ENCODE measurements at places on chromosomes 13 and 19.

GRCh38 chr19:7516333-7516732, 430 bp downstream of the ZNF358 start:
- DNase-seq: no peak

DNA sequence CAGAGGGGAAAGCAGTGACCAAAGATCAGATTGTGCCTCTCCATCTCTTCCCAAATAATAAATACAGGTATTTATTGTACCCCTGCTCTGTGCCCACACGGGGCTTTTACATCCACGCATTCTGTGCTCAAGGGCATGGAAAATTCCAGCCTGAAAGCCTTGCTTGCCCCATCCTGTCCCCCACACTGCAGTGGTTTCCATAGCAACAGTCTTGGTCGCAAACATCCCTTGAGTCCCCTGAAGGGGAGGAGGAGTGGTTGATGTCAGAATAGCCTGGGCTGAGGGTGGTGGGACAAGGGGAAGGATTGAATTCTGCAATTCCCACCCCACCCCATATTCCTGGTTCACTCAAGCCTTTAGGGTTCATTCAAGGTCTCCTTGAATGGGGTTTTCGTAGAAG, 41.0 kb upstream of the USP29 start:
- no peak for DNase-seq

DNA sequence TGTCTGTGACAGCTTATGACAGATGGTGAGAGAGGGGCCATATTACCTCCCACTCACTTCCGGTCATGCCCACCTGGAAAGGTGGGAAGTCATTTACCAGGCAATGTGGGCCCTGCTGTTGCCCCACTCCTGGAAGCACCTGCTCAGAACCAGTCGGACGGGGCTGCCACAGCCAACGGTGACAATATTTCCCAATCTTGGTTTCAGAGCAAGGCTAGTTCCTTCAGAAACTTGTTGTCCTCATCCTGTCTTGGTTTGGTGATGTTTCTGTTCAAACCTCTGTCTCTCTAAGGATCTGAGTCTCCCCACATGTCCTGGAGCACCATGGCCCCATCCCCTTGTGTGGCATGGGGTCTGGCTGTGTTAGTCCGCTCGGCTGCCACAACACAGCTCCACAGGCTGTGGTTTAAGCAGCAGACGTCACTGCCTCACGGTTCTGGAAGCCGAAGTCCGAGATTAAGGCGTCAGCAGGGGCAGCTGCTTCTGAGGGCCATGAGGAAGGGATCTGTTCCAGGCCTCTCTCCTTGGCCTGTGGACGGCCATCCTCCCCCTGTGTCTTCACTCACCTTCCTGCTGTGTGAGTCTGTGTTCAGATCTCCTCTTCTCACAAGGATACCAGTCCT, 31.5 kb upstream of the SLC15A1 start:
- no peak for DNase-seq

DNA sequence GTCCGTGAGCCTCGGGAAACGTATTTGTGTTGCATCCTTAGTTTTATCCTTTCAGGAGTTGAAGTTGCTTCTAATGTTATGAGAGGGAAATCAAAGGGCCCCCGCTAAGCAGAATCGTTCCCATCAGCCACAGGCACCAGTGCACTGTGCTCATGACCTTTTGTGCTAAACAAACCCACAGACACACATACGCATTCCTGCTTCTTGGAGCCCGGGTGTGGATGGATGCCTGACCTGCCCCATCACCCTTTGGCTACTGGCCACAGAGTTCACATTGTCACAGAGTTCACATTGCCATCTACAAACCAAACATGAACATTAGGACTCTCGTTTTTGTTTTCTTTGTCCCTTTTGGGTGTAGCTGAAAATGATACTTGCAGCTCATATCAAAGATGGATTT, 47.2 kb downstream of the CHST8 start:
- no peak for DNase-seq

GRCh38 chr19:16315825-16316505, 8.7 kb upstream of the KLF2 start:
- no peak for DNase-seq

GRCh38 chr19:1767464-1767933, 14.2 kb downstream of the ONECUT3 start:
- DNase-seq: peak; percentile 84

DNA sequence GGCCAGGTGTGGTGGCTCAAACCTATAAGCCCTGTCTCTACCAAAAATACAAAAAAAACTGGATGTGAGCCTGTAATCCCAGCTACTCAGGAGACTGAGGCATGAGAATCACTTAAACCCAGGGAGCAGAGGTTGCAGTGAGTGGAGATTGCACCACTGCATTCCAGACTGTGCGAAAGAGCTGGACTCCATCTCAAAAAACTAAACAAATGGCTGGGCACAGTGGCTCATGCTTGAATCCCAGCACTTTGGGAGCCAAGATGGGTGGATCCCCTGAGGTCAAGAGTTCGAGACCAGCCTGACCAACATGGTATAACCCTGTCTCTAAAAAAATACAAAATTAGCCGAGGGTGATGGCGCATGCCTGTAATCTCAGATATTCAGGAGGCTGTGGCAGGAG, 34.9 kb upstream of the ZNF83 start:
- no peak for DNase-seq

DNA sequence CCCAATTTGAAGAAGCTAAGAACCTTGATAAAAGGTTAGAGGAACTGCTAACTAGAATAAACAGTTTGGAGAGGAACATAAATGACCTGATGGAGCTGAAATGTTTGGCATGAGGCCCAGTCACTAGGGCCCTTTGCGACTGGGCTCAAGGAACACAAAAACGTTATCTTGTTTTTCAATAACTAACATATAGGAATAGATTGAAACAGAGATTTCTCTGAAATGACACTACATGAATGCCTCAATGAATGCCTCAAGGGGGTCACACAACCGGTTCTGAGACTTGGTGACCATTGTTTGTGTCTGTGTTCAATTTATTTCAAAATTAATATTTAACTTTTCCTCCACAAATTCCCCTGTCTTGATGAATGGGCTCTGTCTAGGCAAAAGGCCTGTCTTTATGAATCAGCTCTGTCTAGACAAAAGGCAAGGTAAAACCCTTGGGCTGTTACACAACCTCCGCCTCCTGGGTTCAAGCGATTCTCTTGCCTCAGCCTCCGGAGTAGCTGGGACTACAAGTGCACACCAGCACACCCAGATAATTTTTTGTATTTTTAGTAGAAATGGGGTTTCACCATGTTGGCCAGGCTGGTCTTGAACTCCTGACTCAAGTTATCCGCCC, 932 bp upstream of the ZNF486 start:
- DNase-seq: no peak

DNA sequence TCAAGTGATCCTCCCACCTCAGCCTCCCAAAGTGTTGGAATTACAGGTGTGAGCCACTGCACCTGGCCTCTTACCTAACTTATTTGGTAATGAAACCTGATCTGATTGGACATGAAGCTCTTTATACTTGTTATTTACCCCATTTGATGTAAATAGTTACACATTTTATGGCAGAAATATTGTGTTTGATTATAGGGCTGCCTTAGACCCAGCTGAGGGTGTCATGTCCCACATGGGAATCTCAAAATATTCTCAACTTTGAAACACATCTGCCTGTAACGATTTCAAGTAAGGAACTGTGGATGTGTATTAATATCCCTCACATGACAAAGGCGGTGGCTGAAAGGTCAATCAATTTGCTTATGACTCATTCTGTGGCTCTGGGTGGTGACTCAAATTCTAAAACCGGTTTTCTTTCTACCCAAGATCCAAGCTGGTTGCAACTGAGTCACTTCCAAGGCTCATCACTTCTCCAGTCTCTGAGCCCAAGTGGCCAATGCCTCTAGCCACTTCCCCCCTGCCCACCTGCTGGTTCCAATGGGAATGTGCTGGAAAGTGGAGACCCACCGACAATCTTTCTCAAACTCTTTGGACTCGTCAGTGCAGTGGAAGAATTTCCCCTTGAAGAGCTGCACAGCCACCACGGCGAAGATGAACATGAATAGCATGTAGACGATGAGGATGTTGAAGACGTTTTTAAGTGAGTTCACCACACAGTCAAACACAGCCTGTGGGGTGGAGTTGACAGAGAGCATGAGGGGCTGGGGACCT, 110.9 kb downstream of the IER2 start:
- no peak for DNase-seq

- no peak for DNase-seq
Observed at GRCh38 chr19:15417699-15418098, 1.1 kb downstream of the AKAP8L start.

- DNase-seq: no peak
Observed at GRCh38 chr19:29596080-29596727, 9.9 kb upstream of the POP4 start.

DNA sequence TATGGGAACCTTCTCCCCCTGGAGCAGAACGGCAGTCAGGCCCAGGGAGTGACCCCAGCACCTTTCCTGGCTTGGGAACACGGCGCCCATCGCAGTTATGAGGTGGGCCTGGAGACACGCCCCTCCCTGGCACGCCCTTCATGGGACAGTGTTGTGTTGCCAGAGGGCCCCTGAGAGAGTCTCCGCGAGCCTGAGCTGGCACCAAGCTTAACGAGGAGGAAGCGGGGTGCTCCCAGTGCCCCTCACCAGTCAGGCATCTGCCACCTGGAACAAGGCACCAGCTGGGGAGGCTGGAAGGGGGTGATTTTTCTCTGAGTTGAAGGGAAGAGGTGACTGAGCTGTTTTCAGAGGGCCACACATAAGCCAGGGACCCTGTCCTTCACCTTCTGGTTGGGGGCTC, 180.6 kb downstream of the KDM4B start:
- DNase-seq: no peak

DNA sequence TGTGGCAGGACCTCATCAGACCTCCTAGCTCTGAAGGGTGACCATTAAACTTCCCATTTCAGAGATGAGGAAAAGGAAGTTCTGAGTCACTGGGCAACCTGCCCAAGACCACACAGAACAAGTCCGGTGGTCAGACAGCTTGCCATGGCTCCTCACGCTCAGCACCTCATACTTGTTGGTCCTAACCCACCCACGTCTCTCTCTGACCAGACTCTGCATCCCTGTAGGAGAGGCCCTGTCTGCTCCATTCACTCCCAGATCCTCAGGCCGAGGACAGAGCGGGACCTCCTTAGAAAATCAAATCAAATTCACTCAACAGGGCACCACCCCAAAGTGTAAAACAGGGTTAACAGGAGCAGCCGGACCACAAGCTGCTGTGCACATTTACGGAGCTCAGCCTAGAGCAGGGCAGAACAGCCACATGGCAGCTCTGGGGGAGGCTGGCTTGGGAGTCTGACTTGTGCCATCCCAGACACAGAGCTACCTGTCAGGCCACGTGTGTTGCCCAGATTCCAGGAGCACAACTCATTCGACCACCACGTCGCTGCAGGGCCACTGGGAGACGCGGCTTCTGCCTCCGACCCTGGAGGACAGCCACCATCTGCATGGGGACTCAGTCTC, 1.7 kb downstream of the MIER2 start:
- DNase-seq: no peak

GRCh38 chr13:113918580-113918979, 54.7 kb upstream of the GAS6 start:
- no peak for DNase-seq

GRCh38 chr19:30227012-30227621, 145.1 kb upstream of the ZNF536 start:
- DNase-seq: no peak

DNA sequence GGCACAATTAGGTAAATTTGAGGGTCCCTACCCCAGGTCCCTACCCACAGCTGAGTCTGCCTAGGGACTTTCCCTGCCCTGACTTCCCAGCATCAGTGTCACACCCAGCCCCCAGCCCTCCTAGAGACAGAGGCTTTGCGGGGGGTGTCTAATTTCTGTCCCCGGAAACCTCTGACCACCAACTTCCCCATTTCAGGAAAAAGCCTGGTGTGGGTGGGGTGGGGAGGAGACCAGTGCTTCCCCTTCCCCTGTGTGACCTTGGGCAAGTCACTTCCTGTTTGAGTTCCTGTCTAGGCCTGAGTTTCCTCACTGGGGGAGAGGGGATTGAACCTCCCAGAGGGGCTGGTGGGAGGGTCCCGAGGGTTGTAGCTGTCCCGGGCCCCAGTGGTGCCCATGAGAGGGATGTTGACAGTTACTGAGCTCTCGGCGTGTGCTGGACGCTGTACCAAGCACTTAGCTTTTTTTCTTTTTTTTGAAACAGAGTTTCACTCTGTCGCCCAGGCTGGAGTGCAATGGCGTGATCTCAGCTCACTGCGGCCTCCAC, 7.9 kb downstream of the VASP start:
- DNase-seq: no peak

DNA sequence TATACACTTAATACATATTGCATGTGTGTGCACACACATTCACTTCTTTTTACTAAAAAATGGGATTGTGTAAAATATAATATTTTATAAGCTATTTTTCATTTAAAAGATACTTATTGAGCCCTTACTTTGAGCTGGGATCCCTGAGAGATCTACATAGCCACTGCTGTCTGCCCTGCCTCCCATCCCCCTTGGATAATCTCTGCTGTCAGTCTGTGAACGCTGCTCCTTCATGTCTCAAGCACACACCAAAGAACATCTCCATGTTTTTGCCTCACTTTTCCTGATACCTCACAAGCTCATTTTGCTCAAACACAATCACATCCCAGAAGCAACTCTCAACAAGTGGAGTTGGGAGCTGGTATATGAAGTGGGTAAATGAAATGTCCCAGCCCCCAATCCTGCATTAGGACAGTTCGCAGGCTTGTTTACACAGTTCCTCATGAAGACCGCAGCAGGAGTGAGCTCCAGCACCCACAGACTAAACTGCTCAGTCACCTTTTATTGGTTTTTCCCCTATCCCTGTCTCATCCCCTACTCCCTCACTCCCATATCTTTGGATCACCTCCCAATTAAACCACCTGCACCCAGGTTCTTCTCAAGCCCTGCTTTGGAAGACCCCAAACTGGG, 108.3 kb upstream of the FRY start:
- no peak for DNase-seq

DNA sequence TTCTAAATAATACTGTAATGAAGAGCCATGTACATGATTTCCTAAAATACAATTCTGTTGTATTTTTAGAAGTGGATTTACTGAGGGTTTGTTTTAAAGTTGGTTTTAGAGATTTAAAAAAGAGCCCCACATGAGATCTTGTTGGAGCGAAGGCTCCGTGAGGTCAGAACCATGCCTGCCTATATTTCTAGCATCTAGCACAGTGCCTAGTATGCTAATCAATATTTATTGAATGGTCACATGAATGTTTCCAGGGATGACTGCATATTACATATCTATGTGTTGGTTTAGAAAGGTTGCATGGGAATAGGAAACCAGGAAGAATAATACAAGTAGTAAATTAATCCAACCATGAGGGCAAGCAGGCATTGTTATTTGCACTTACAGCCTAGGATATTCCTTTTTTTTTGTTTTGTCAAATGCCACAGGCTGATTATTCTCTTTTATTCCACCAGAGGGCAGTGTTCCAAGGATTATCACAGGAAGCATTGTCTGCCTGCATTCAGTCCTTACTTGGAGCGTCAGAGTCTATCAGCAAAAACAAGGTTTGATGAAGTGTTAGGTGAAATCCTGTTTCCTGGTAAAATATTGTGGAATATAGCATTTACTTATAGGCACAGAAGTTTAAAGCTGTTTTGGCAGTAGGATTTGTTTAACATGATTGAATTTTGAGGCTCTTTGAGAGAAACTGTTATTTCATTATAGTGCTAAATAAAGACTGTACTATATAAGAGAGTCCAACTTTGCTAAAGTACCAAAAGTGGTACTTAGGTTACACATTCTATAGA, 46.8 kb downstream of the COG3 start:
- DNase-seq: peak; percentile 63

Data from HEK293T (cell line).